ENCODE measurements at places on chromosomes 5 and 9. TPM values are rescaled to one million over a fixed set of nuclear protein-coding genes. Genes with fewer than 3 reads are reported as not detected.

DNA sequence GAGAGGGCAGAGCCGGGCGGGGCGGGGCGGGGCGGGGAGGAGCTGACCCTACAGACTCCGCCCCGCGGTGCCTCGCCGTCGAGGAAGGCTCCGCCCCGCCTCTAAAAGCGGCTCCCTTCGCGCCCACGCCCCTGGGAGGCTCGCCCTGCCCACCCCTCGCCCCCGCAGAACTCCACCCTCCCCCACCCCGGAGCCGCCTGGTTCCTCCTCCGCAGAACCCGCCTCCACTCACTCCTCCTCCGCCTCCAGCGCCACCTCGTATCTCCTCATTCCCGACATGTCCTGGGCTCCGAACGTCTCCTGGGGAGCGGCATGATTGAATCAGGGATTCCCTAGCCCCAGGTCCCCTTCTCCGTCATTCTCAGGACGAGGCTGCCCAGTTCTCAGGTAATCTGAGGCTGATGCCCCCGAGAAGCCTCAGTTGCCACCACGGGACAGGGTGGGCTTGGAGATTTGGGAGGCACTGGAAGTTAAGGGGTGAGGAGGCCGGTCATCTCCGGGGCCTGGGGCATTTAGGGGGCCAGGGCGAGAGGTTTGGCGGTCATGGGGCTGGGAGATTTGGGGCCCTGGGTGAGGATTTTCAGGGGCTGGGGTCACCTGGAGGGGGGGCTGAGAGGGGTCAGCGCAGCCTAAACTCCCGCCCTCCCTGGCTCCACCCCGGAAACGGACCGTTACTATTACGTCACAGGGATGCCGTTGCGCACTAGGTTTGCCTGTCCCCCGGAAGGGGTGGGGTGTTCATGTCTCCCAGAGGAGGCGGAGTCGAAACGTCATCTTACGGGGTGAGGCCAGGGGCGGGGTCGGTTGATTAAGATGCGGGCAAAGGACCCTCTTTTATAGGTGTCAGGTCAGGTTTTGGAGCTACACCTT, 3.2 kb upstream of the CCL27 start:
- DNase-seq = peak; percentile 96
- no peaks in the 10 kb centered on the region for H3K27me3 ChIP-seq
- no peaks in the 10 kb centered on the region for H3K4me1 ChIP-seq
- peak overlapping the region; percentile 48 for H3K4me3 ChIP-seq
- no peaks in the 10 kb centered on the region for H3K36me3 ChIP-seq

DNA sequence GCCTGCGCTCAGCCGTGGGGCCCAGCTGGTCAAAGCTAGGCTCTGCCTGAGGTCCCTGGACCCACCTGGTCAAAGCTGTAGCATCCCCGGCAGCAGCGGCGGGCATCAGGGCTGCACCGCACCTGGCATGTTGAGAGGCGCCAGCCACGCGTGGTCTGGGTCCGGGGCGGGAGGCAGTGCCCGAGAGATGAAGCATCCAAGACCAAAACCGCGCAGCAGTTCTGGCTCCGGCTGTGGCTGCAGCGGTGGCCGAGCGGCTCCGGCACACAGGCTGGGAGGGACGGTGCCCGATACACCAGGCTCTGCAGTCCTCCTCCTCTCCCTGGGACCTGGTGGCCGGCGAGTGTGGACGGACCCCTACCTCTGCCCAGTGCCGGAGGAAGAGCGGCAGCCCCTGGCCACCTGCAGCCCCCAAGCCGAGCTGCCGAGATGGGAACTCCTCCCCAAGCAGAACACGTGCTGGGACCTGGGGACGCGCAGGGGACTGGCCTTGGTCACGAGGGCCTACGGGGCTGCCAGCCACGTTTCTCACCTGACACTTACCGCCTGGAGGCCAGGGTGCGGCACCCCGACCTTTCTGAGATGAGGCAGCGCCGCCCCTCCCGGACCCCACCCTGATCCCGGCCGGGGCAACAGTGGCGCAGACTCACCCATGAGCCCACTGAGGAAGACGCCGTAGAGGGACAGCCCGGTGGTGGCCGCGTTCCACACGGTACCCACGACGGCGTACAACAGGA, 33.0 kb downstream of the SLC9A3 start:
- H3K4me1 ChIP-seq = no peaks in the 10 kb centered on the region
- H3K27me3 ChIP-seq = no peaks in the 10 kb centered on the region
- H3K4me3 ChIP-seq = no peak overlapping the region
- no peaks in the 10 kb centered on the region for H3K36me3 ChIP-seq

- H3K27me3 ChIP-seq = no peaks in the 10 kb centered on the region
- H3K4me3 ChIP-seq = no peak overlapping the region
- no peak for DNase-seq
- H3K4me1 ChIP-seq = peaks cover 22% of the 10 kb centered on the region
These were observed 17.5 kb downstream of the BAAT start for GRCh38 chr9:101367323-101367722.

- H3K27ac ChIP-seq = no peak within 1 kb of the TSS
- peaks cover 6% of the 10 kb centered on the region for H3K27me3 ChIP-seq
- no peaks in the 10 kb centered on the region for H3K4me1 ChIP-seq
- H3K36me3 ChIP-seq = no peaks in the 10 kb centered on the region
- peak within 1 kb of the TSS; percentile 48 for H3K4me3 ChIP-seq
- DNase-seq = peak; percentile 73
These were observed at the start of gene CDH6 for GRCh38 chr5:31193591-31194467. TSS of gene CDH6 (plus strand) at chr5:31193686. CDS start at chr5:31267474, 73,788 bp downstream.

DNA sequence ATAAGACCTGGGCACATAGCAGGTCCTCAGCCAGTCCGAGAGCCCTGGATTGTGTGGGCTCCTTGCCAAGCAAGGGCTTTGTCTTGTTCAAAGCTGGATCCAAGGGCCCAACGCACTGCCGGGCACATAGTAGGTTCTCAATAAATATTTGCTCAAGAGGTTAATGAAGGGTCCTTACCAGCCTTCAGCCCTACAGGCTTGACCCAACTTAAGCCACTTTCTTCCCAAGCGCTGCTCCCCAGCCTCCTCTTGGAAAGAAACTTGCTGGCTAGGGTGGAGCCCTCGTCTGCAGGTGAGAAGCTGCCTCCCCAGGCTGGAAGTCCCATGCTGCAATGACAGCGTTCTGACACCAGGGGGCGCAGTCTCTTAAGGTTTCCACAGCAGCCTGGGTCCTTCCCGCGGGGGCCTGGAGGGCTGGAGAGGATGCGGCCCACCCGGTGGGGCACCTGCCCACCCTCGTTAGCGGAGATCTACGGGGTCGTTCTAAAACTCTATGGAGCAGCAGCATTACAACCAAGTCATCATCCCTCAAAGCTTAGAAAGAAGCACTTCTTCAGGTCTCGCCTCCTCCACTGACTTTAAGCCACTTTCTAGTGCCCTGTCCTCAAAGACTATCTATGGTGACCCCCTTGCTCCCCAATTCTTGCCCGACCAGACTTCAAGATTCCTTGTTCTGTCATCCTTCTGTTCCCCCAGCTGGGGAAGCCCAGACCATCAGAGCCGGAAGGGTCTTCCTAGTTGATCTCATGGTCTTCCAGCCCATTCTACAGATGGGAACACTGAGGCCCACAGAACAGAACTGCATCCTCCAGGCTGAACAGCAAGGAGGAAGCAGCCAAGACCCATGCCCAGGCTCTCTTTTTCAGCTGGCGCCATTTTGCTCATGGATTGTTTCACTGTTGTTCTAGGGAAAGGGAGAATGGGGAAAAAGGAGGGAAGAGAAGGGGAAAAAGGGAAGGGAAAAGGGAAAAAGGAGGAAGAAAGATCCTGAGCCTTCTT, 115.4 kb downstream of the LHX2 start:
- no peaks in the 10 kb centered on the region for H3K36me3 ChIP-seq
- peak; percentile 62 for DNase-seq
- H3K4me3 ChIP-seq = no peak overlapping the region
- no peaks in the 10 kb centered on the region for H3K4me1 ChIP-seq

- H3K4me3 ChIP-seq = no peak overlapping the region
- no peak for DNase-seq
- H3K27ac ChIP-seq = no peak overlapping the region
- H3K36me3 ChIP-seq = no peaks in the 10 kb centered on the region
- H3K4me1 ChIP-seq = no peaks in the 10 kb centered on the region
These were observed 160.2 kb downstream of the FAM170A start for GRCh38 chr5:119789406-119790117.

GRCh38 chr9:19465586-19466279, 56.9 kb downstream of the ACER2 start:
- no peak overlapping the region for H3K4me3 ChIP-seq
- no peak overlapping the region for H3K27ac ChIP-seq
- no peak for DNase-seq
- no peaks in the 10 kb centered on the region for H3K27me3 ChIP-seq
- H3K36me3 ChIP-seq = no peaks in the 10 kb centered on the region
- no peaks in the 10 kb centered on the region for H3K4me1 ChIP-seq

- H3K36me3 ChIP-seq = no peaks in the 10 kb centered on the region
- no peaks in the 10 kb centered on the region for H3K4me1 ChIP-seq
- no peaks in the 10 kb centered on the region for H3K27me3 ChIP-seq
These were observed 48.6 kb upstream of the SH3PXD2B start for GRCh38 chr5:172502969-172503368.

DNA sequence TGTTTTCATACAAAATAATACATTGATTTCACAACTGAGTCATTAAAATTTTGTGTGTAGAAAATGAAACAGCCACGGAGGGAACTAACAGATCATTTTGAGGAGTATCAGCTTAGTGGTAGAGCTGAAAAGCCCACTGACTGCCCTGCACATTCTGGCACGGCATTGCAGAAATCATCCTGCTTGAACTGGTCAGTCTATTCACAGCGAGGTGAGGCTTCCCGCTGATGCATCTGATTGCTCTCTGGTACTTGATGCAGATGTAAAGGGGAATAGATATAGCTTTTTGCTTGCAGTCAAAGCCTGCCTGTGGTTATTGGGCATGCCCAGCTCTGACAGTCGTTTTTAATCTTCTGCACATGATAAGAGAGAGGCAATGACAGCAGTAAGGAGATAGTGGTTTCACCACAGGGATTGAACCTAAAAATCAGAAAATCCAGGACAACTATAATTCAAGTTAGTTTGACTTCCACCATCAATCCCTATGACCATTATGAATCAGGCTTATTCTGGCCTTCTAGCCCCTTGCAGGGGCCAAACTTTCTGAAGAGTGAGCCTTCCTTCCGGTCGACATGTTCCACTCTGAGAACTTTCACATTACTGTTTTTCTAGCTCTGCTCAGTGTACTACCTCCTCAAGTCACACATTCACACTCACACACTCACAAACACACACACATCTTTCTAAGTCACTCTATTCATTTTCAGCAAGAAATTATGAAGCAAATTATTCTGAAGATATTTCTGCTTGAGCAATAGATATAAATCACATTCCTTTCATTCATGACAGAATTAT, 782.8 kb upstream of the NUDT12 start:
- no peak overlapping the region for H3K4me3 ChIP-seq
- H3K4me1 ChIP-seq = no peaks in the 10 kb centered on the region
- DNase-seq = no peak
- no peak overlapping the region for H3K27ac ChIP-seq
- no peaks in the 10 kb centered on the region for H3K36me3 ChIP-seq

DNA sequence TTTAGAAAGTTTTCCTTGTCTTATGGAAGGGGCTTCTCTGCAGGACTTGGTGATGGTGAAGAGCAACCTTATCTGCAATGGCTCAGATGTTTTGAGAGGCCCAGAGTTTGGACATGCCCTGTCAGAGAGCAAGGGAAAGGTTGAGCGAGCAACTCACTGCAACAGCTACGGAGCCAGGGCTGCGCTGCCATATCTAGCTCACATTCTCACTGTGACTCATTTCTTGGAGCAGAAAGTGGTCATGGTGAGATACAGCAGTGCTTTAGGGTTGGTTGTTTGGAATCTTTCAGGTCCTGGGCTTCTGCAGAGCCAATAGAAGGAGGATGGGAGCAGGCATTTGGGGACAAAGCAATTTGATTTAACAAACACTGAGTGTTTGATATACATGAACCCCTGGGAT, 12.3 kb downstream of the GLRA1 start:
- H3K27ac ChIP-seq = no peak overlapping the region
- no peaks in the 10 kb centered on the region for H3K4me1 ChIP-seq
- H3K4me3 ChIP-seq = no peak overlapping the region
- DNase-seq = no peak

- H3K4me1 ChIP-seq = peaks cover 16% of the 10 kb centered on the region
- DNase-seq = no peak
- H3K27me3 ChIP-seq = no peaks in the 10 kb centered on the region
These were observed 27.9 kb upstream of the CDKN2B start for GRCh38 chr9:22036866-22037626.

The OR1Q1 gene
- not detected for polyA plus RNA-seq

The WNT8A gene
- not detected for polyA plus RNA-seq

The TYRP1 gene
- not detected for polyA plus RNA-seq

The PCDHB16 gene
- 0.87 TPM for polyA plus RNA-seq

The GABRA1 gene
- 0.45 TPM for polyA plus RNA-seq

The ORM2 gene
- 0.34 TPM for polyA plus RNA-seq

The PTPN3 gene
- polyA plus RNA-seq = 16.6 TPM

The DNLZ gene
- 14.1 TPM for polyA plus RNA-seq

The FBP1 gene
- 39.2 TPM for polyA plus RNA-seq
